ENCODE measurements at places on chromosomes 7 and 10. TPM values are rescaled to one million over a fixed set of nuclear protein-coding genes. Genes with fewer than 3 reads are reported as not detected.

STAG3 gene
- 0.16 TPM for total RNA-seq

UPK3BL1 gene
- 8.9 TPM for total RNA-seq

HGF gene
- 78.2 TPM for total RNA-seq

NUTM2D gene
- total RNA-seq: 0.56 TPM

GRID2IP gene
- not detected for total RNA-seq

MKX gene
- 0.26 TPM for total RNA-seq

HECW1 gene
- total RNA-seq: 0.32 TPM

AVL9 gene
- 20.5 TPM for total RNA-seq

Data from epithelial cell of alveolus of lung (primary cell).